A549 treated with CORT108297 at 1 μM for 4 hours (cell line): ENCODE measurements at places on chromosomes 5 and 9. TPM values are rescaled to one million over a fixed set of nuclear protein-coding genes. Genes with fewer than 3 reads are reported as not detected.

The AK8 gene
- total RNA-seq: 0.81 to 1.4 TPM (median 0.96 TPM) in 5 replicates

The CTSL gene
- total RNA-seq: 771 to 906 TPM (median 806 TPM) in 5 replicates

The LHX3 gene
- total RNA-seq: 0.05 to 0.09 TPM (median 0.08 TPM) in 5 replicates

The IGFBPL1 gene
- 2.2 to 2.8 TPM (median 2.5 TPM) in 5 replicates for total RNA-seq

The CTXN3 gene
- total RNA-seq: not detected in 5 replicates

The LMX1B gene
- 1.4 to 2.0 TPM (median 1.7 TPM) in 5 replicates for total RNA-seq

The LCN1 gene
- 0.12 TPM in 1 of 5 replicates, not detected in the others for total RNA-seq

The ELOVL7 gene
- total RNA-seq: 9.0 to 14.3 TPM (median 11.7 TPM) in 5 replicates

The ADGRV1 gene
- 0.61 to 1.0 TPM (median 0.68 TPM) in 5 replicates for total RNA-seq

The PCDHGA12 gene
- total RNA-seq: 0.02 to 0.03 TPM in 2 of 5 replicates, not detected in the others

The ASPN gene
- total RNA-seq: not detected in 5 replicates

The CER1 gene
- total RNA-seq: not detected in 5 replicates

The NR2F1-AS1 gene
- 3.8 to 4.6 TPM (median 4.0 TPM) in 5 replicates for total RNA-seq

The SECISBP2 gene
- 18.3 to 20.5 TPM (median 19.8 TPM) in 5 replicates for total RNA-seq

The AK3 gene
- 43.0 to 58.5 TPM (median 52.0 TPM) in 5 replicates for total RNA-seq

The CCL28 gene
- total RNA-seq: 0.08 to 0.23 TPM (median 0.15 TPM) in 5 replicates

The WDR38 gene
- 0.09 to 0.11 TPM (median 0.09 TPM) in 3 of 5 replicates, not detected in the others for total RNA-seq

The TIMD4 gene
- total RNA-seq: 0.97 to 1.5 TPM (median 1.3 TPM) in 5 replicates

The F2RL2 gene
- total RNA-seq: 3.8 to 4.8 TPM (median 4.3 TPM) in 5 replicates

The ATP6V0E1 gene
- 250 to 443 TPM (median 355 TPM) in 5 replicates for total RNA-seq

The RNF180 gene
- 0.30 to 0.46 TPM (median 0.39 TPM) in 5 replicates for total RNA-seq

The PCDHA9 gene
- total RNA-seq: 0.01 TPM in 1 of 5 replicates, not detected in the others
